ENCODE measurements at places on chromosomes 12 and 14. TPM values are rescaled to one million over a fixed set of nuclear protein-coding genes. Genes with fewer than 3 reads are reported as not detected.
A peak's percentile ranks its signal among the peaks of the same experiment; 100 is the strongest.

GRCh38 chr14:100950024-100950423 is 46.5 kb upstream of the RTL1 start:
- no peak for DNase-seq

DNA sequence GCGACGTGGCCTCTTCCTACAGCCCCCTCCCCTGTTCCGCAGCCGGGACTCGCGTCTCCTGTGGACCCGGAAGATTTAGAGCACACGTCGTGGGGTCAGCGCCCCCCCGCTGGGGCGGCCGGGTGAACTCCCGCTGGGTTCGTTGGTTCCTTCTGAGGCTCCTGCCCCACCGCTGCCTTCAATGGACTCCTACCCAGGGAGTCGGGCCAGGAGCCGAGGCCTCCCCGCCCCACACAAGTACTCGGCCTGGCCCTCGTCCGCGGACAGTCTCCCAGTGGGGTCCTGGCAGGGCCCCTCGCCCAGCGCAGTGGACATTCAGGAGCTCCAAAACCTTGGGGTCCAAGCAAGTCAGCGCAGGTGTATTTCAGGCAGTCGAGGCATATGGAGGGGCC is 1.2 kb downstream of the MMP17 start:
- DNase-seq = no peak

DNA sequence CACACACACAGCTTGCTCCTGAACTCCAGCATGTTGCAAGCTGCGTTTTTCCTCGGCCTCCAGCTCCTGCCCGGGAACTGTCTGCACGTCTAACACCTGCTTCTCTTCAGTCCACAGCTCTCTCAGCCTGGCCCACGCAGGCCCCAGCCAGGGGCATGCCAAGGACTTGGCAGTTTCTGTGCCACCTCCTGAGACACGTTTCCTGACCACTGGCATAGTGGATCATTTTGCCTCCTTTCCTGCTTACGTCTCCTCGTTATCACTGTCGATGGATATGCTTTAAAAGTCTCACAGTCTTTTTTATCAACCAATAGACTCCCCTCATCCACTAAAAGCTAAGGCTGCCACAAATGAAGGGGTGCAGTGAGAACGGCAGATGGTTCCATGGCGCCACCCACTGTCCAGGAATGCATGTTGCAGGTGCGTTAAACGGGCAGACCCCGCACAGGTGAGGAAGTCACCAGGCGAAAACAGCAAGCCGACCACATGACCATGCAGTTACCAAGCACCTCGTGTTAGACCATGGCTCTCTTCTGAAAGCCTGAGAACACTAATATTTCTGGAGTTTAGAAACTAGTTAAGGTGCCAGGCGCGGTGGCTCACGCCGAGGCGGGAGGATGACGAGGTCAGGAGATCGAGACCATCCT is 14.7 kb upstream of the TEAD4 start:
- DNase-seq = no peak

GRCh38 chr12:89179245-89179644 is 173.1 kb downstream of the DUSP6 start:
- no peak for DNase-seq

- DNase-seq = no peak
Observed at GRCh38 chr12:50211392-50212070, 44.4 kb upstream of the CERS5 start.

- DNase-seq = peak; percentile 31
Observed at GRCh38 chr14:105414456-105415371, 4.9 kb upstream of the MTA1 start.

DNA sequence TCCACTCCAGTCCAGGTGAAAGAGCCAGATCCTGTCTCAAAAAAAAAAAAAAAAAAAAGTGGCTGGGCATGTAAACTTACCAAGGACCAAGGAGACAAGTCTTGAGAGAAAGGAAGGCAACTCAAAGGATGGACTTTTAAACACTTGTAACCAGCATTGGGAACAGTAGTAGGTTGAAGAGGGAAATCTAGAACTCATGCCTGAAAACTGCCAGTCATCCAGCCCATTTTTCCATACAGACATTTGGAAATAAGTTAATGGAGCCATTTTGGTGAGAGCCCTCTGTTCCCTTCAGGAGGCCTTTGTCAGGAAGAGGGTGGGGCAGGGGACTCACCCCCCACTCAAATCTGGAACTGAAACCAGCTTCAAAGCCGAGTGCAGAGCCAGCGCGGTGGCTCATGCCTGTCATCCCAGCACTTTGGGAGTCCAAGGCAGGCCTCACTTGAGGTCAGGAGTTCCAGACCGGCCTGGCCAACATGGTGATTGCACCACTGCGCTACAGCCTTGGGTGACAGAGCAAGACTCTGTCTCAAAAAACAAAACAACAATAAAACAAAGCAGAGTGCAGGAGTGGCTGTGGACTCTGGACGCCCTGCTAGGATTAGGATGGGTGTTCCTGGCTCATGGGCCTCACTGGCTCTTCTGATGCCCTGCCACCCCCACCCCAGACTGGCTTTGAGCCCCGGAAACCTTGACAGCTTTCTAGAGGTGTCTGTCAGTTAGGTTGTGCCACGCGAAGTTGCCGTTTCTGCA is 1.6 kb upstream of the MLXIP start:
- DNase-seq = no peak

DNA sequence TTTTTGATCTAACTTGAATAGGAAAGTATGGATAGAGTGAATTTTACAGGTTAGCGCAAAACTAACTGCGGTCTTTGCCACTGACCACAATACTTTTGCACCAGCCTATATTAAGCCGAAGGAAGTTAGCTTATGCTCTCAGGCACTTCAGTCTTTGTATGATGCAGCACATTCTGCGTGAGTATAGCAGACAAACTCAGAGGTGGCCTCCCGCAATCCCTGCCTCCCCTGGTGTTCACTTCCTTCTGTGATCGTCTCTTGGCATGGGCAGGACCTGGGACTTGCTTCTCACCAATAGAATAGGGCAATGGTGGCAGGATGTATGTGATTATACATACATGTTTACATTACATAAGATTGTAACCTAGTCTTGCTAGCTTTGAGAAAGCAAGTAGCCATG is 10.3 kb upstream of the SLC6A13 start:
- no peak for DNase-seq

The IQSEC3 gene
- 1.3 TPM for total RNA-seq

- no peak for DNase-seq
Observed at GRCh38 chr12:75058228-75058627, 151.4 kb downstream of the KCNC2 start.

GRCh38 chr12:104669851-104670337 is 213.1 kb downstream of the CHST11 start:
- no peak for DNase-seq

The NELL2 gene
- total RNA-seq = 0.63 TPM

DNA sequence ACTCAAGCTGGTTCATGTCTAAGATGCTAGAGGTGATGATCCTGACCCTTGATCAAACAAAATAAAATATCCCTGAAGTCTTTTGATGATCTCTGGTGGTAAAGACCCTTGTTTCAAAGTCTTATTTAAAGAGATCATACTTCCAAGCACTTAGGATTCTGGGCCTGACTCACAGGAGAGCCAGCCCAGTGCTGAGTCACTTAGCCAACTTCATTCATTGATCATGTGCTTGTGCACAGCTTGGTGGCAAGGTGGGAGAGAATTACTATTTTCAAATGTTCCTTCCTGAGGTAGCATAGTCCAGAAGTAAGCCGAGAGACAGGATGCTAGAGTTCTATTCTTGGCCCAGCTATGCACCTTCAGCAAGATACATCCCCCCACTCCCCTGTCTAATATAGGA is 40.6 kb downstream of the SCN8A start:
- DNase-seq = no peak

The LRFN5 gene
- total RNA-seq = 0.41 TPM

- DNase-seq = no peak
Observed at GRCh38 chr14:45091710-45092109, 7.8 kb downstream of the PRPF39 start.

The CRY1 gene
- total RNA-seq = 40.6 TPM

DNA sequence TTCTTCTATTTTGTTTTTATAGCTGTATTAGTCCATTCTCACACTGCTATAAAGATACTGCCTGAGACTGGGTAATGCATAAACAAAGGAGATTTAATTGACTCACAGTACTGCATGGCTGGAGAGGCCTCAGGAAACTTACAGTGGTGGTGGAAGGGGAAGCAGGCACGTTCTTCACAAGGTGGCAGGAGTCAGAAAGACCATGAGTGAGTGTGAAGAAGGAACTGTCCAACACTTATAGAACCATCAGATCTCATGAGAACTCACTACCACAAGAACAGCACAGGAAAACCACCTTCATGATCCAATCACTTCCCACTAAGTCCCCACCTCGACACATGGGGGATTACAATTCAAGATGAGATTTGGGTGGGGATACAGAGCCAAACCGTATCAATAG is 42.3 kb downstream of the ARMH4 start:
- no peak for DNase-seq

DNA sequence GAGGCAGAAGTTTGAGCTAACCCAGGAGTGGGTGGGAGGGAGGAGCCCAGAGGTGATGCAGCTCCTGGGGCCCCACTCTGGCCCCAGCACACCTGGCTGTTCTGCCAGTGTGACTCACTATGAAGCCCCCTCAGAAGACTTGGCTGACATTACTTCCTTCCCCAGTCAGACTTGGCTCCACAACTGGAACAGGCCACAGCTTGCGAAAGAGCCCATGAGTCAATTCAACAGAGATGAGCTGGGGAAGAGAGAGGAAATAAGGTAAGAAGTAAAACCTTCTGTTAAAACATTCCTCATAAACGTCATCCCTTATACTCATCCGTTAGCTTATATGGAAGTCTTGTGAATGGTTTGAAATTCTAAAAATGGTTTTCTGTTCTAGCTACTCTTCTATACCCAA is 245.9 kb downstream of the ADAMTS20 start:
- no peak for DNase-seq

- no peak for DNase-seq
Observed at GRCh38 chr12:116726694-116727093, 11.2 kb downstream of the SPRING1 start.

DNA sequence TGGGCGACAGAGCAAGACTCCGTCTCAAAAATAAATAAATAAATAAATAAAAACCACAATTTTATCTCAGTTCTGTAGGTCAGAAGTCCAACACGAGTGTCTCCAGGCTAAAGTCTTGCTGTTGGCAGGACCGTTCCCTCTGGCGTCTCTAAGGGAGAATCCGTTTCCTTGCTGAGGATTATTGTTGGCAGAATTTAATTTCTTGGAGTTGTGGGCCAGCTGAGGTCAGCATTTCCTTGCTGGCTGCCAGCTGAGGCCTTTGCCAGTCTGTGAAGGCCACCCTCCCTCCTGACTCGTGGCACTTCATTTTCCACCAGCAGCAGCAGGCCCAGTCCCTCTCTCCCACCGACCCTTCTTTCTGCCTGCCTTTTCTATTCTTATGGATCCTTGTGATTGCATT is 17.2 kb downstream of the PSMC1 start:
- DNase-seq = no peak

DNA sequence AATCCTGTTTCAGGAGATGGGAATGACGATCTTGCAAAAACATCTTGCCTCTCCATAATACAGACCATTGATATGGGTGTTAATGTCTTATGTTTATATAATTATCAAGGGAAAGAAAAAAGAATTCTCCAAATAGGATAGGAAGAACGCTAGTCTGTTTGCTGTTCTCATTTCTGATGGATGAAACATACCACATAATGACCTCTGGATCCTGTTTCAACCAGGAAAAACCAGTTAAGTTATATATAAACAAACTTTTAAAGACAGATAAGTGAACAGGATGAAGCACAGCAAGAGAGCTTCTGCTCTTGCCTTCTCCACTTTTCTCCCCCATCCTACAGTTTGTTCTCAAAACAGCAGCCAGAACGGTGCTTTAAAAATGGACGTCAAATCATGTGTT is 27.8 kb downstream of the COQ6 start:
- no peak for DNase-seq

DNA sequence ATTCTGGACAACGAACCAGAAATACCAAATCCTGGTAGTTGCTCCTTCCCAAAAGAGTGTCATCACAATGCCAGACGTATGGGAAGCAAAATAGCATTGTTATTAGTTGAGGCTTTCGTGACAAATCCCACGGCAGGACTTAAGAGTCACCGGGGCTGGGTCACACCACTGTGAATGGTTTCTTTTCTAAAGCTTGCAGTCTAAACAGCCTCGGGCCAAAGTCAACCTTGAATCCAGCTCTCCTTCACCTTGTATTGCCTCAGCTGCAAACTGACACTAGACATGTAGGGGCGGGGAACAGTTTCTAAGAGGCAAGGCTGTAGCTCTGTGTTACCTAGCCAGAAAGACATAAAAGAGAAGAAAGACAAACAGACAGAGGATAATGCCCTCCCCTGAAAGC is 734.8 kb downstream of the MED13L start:
- no peak for DNase-seq

- no peak for DNase-seq
Observed at GRCh38 chr12:121550974-121551634, 29.7 kb downstream of the KDM2B start.

- DNase-seq = no peak
Observed at GRCh38 chr14:93965946-93966474, 10.4 kb downstream of the ASB2 start.

GRCh38 chr12:31386364-31386777 is 60.4 kb upstream of the SINHCAF start:
- no peak for DNase-seq

GRCh38 chr12:12428047-12428446 is 71.2 kb downstream of the BORCS5 start:
- DNase-seq = no peak

GRCh38 chr14:23071244-23071920 is 14.1 kb upstream of the CDH24 start:
- peak; percentile 56 for DNase-seq

- no peak for DNase-seq
Observed at GRCh38 chr14:96309896-96310330, 53.2 kb downstream of the ATG2B start.

DNA sequence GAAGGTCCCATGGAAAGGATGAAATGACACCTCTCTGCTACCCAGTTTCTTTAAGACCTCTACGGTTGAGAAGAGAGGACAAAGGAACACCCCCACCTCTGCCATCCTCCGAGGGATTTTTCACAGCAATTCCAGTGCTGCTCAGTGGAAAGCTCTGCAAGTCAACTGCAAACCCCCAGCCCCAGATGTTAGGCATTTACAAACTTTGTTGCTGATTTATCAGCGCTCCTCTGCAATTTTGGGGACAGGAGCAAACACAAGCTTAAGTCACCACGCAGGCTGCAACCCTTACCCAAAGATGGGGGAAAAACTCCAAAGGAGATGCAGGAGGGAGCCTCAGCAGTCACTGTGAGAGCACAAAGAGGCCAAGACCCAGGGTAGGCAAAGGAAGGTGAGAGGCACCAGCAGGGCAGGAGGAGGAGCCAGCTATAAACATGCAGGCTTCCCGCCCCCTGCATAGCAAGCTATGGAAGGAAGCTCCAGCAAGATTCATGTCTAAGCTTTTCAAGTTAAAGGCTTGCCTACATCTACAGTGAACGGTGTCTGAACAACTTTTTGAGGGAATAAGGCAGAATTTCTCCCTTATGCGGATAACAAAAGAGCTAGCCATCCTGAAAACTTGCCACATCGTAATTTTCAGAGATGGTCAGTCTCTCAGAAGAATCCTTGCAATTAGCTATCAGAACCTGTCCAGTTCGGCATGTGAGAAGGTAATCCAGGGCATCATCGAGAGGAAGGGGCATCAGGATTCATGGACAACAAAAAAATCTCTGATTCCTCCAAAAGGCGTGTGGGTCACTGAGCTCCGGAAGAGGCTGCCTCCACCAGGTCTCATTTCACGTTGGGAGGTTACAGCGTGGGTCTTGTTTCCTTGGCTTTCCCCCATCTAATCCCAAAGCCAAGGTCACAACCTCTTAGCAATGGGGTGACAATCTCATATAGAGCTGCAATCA is 3.9 kb downstream of the CTDSP2 start:
- no peak for DNase-seq

Data from thoracic aorta (tissue), 2 donors.